Gastrocnemius medialis (tissue), 4 donors: ENCODE measurements at places on chromosomes 1 and 21. TPM values are rescaled to one million over a fixed set of nuclear protein-coding genes. Genes with fewer than 3 reads are reported as not detected.

- DNase-seq = no peak
Measured at GRCh38 chr1:110636149-110636935, 30.2 kb upstream of the KCNA2 start.

DNA sequence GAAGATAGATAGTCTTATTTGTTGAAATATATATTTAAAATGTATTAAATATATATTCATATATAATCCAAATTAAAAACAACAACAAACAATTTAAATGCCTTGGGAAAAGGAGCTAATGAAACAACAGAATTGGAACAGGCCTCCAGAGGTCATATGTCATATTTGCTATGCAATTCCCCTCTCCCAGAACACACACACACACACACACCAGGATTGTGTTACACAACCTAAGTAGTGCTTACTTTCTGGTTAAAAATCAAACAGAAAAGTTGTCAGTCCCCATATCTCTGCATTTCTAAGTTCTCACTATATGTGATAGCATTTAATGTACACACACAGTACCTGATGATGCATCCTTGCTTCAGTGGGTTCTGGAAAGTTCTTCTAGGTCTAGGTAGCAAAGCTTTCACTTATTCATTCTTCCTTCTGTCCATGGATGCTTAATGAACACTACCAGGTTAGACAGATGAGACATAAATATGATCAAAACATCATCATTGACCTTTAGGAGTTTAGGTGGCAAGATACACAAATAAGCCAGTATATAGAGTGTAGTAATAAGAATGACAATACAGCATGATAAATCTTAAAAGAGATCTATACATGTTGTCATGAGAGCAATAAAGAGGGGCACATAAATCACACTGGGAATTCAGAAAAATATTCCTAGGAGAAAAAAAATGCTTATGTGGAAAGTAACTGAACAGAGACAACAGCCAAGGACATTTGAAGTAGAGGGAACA is 662.8 kb downstream of the PTPRC start:
- no peak for DNase-seq

- no peak for DNase-seq
Measured at GRCh38 chr1:162168261-162168660, 98.8 kb downstream of the NOS1AP start.

DNA sequence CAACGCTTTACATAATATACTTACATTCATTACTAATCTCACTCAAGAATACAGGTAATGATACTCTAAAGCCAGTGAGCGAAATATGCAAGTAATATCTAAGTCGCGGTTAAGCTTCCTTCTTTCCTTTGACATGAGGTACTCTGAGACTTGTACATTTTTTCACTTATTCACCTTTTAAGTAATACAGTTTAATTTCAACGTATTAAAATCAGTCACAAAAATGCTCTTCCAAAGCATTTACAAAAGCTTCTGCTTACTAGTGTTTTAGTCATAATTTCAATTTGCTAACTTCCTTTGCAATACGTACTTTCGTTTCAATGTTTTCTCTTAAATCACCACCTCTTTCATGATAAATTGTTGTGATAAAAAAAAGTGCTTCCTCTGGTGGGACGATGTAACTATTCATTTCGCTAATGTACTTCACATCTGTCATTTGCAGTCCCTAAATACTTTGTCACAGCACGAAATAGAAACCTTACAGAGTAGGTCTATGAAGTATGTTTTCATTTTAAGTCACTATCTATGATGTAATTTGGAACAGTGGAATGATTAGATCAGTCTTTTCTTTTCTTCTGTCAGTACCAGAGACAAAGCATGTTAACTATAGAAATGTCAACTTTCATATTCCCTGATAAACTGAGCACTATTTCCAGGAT is 34.0 kb upstream of the ADGRL4 start:
- no peak for DNase-seq

- DNase-seq = no peak
Measured at GRCh38 chr1:107139833-107140702, 771 bp upstream of the NTNG1 start.

GRCh38 chr1:2980073-2980791 is 41.0 kb upstream of the ACTRT2 start:
- peak; percentile 5 for DNase-seq

DNA sequence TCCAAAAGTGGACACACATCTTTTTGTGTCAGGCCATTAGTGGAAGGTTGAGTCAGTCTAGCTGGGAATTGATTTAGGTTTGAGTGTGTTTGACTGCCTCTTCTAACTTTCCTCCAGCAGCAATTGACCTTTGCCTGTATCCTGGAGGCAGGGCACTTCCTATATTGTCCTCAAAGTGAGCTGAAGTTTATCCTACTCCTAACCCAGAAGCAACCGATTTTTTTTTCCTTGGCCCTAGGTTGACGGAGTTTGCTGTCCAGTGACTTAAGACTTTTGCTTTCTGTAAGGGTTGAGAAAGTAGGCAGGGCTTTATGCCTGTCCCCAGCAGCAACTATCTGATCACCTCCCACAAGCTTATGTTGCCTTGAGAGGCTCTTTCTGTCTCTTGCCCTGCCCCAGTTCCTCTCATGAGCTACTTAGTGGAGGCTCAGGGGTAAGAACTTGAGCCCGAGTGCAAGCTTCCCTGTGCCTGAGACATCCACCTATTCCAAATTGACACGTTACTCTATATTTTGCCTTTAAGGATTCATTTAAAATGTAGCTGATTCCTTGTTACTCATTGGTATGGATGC is 30.9 kb downstream of the SLC35F3 start:
- no peak for DNase-seq

- DNase-seq = no peak
Measured at GRCh38 chr1:82018319-82018718, 217.6 kb downstream of the ADGRL2 start.

DNA sequence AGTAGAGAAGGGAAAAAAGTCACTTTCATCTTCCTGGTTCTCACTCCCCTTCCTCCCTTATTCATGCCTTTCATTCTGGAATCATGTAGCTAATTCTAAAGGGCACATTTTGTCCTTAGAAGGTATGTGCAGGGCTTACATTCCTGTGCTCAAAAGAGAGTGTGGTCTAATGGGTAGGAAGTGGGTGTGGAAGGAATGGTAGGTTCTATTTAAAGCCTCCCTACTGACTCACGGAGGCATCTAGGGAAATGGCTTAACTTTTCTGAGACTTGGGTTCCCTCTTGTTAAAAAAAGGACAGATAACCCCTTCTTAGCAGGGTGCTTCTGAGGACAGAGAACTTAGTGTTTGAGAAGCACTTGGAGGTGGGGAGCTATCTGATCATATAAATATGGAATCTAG is 249.3 kb upstream of the DUSP10 start:
- DNase-seq = no peak

The NEGR1 gene
- 5.7 TPM for total RNA-seq

The CLEC20A gene
- not detected for total RNA-seq
